NCI-H1417 treated with DMSO at 0.1 percent for 48 hours (cell line): ENCODE measurements at places on chromosomes 3 and 15.

DNA sequence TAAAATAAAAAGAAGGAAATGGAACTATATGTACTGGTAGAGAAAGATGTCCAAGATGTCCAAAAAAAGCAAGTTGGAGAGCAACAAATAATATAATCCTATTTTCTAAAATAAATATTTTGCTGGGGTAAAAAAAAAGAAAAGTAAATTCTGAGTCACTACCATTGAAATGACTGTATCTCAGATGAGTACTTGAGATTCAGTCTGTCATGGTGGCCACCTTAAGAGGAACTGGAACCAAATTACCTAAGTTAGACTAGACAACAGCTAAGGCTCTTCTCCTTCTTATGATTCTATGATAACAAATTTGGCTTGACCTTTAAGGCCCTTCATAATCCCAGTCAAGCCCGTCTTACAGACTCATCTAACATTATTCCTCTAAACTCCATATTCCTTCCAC, 270.6 kb upstream of the HES1 start:
- DNase-seq = no peak

GRCh38 chr3:111338059-111338698, 203.8 kb upstream of the CD96 start:
- DNase-seq = no peak

DNA sequence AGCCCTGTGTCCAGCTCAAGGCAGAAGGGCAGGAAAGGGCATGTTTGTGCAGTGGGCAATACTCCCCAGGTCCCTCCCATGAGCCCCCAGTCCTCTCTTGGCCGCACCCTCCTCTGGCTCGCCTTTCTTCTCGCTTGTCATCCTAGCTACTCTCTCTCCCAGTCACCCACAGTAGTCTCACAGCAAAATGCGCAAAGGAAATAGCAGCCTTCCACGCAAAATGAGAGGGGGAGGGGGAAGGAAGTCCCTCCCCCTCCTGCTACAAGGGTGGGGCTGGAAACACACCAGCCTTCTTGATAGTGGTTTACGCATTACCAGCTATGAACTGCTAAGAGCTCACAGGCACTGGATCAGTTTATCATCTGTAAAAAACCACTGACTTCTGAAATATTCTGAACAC, 83.8 kb downstream of the GADL1 start:
- DNase-seq = no peak

DNA sequence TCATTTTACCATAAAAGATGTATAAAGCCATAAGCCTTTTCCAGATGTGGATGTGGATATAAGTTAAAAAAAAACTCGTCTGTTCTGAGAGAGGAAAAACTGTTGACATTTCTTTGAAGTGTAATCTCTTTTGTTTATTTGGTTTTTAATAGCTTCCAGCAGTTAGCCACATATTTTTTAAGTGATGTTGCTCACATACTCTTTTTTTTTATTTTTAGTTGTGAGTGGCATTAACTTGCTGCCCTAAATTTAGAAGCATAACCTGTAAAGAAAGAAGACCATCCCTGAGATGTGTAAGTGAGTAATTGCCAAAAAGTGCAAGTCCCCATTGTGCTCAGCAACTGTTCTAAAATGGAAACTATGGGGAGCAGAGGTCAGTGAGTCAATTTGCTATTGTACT, 415.9 kb upstream of the MDFIC2 start:
- no peak for DNase-seq

- DNase-seq = no peak
Observed at GRCh38 chr3:158134363-158134762, 24.5 kb downstream of the RSRC1 start.

- DNase-seq = no peak
Observed at GRCh38 chr15:59035201-59035600, 47.7 kb downstream of the RNF111 start.
